Regular cardiac myocyte (primary cell): ENCODE measurements at places on chromosomes 3 and 15. TPM values are rescaled to one million over a fixed set of nuclear protein-coding genes. Genes with fewer than 3 reads are reported as not detected.

The CCDC13 gene
- total RNA-seq = 0.19 TPM in 1 of 2 replicates, not detected in the other

The KCNAB1 gene
- total RNA-seq = 0.19 and 4.8 TPM in 2 replicates

The GRK7 gene
- total RNA-seq = not detected in 2 replicates

The SEMA5B gene
- total RNA-seq = under 0.01 and 0.28 TPM in 2 replicates

The ALPK3 gene
- 3.3 and 5.4 TPM in 2 replicates for total RNA-seq

The EIF4E3 gene
- total RNA-seq = 0.58 and 2.5 TPM in 2 replicates

The ZNF80 gene
- total RNA-seq = not detected in 2 replicates

The SEMA6D gene
- total RNA-seq = 9.9 and 19.6 TPM in 2 replicates

The CPN2 gene
- not detected in 2 replicates for total RNA-seq

The TRIM42 gene
- not detected in 2 replicates for total RNA-seq

The TMOD2 gene
- total RNA-seq = 4.4 and 7.9 TPM in 2 replicates

The GOLGA8R gene
- total RNA-seq = 1.9 and 4.8 TPM in 2 replicates

The UROC1 gene
- not detected in 2 replicates for total RNA-seq

The SKOR1 gene
- under 0.01 TPM in 2 replicates for total RNA-seq

The NCK1 gene
- total RNA-seq = 50.6 and 57.2 TPM in 2 replicates

The DPPA2 gene
- total RNA-seq = not detected in 2 replicates

The USP19 gene
- total RNA-seq = 42.8 and 47.7 TPM in 2 replicates

The RARB gene
- 52.7 and 55.0 TPM in 2 replicates for total RNA-seq

The C2CD4B gene
- total RNA-seq = 0.19 and 0.28 TPM in 2 replicates

The KNG1 gene
- not detected in 2 replicates for total RNA-seq

The ITGA11 gene
- 9.6 and 46.5 TPM in 2 replicates for total RNA-seq

The IL17RB gene
- total RNA-seq = under 0.01 TPM in 1 of 2 replicates, not detected in the other

The P3H2 gene
- total RNA-seq = 37.2 and 56.0 TPM in 2 replicates

The NAA80 gene
- 2.1 and 3.9 TPM in 2 replicates for total RNA-seq

The SLC41A3 gene
- total RNA-seq = 33.7 and 76.7 TPM in 2 replicates

The NTRK3 gene
- total RNA-seq = 0.19 and 3.1 TPM in 2 replicates

The MANF gene
- total RNA-seq = 196 and 305 TPM in 2 replicates

The MCTP2 gene
- 0.58 and 5.6 TPM in 2 replicates for total RNA-seq

The ROBO2 gene
- under 0.01 TPM in 2 replicates for total RNA-seq

The FETUB gene
- total RNA-seq = not detected in 2 replicates

The GOLGA6A gene
- total RNA-seq = under 0.01 and 0.28 TPM in 2 replicates

The PRICKLE2 gene
- 11.9 and 27.3 TPM in 2 replicates for total RNA-seq

The REC114 gene
- total RNA-seq = not detected in 2 replicates

The LRRC2 gene
- 3.6 and 5.4 TPM in 2 replicates for total RNA-seq

The TMEM115 gene
- total RNA-seq = 38.3 and 43.1 TPM in 2 replicates

The SCAANT1 gene
- total RNA-seq = not detected in 2 replicates

The CTXN2 gene
- not detected in 2 replicates for total RNA-seq

The CLDN18 gene
- total RNA-seq = not detected in 2 replicates

The POLQ gene
- 1.7 and 11.3 TPM in 2 replicates for total RNA-seq

The CEP97 gene
- 11.6 and 21.5 TPM in 2 replicates for total RNA-seq

The RASSF1 gene
- 32.8 and 49.3 TPM in 2 replicates for total RNA-seq

The HHATL gene
- not detected in 2 replicates for total RNA-seq

The FANCI gene
- total RNA-seq = 12.7 and 43.5 TPM in 2 replicates

The ELL3 gene
- 1.7 and 1.9 TPM in 2 replicates for total RNA-seq

The HRH1 gene
- total RNA-seq = 7.1 and 9.6 TPM in 2 replicates

The TM6SF1 gene
- total RNA-seq = 0.85 and 0.96 TPM in 2 replicates

The TBC1D23 gene
- total RNA-seq = 66.3 and 101 TPM in 2 replicates

The ITIH1 gene
- total RNA-seq = 0.56 TPM in 1 of 2 replicates, not detected in the other

The ZNF620 gene
- 1.7 and 1.9 TPM in 2 replicates for total RNA-seq

The STARD5 gene
- 3.3 and 21.1 TPM in 2 replicates for total RNA-seq

The GREM1 gene
- total RNA-seq = 84.7 and 543 TPM in 2 replicates

The SMAD3 gene
- total RNA-seq = 41.8 and 43.7 TPM in 2 replicates

The TERC gene
- total RNA-seq = 199 and 580 TPM in 2 replicates

The SNX4 gene
- total RNA-seq = 29.9 and 38.2 TPM in 2 replicates

The MYZAP gene
- total RNA-seq = not detected in 2 replicates
